ENCODE measurements at places on chromosomes 13 and 19.

DNA sequence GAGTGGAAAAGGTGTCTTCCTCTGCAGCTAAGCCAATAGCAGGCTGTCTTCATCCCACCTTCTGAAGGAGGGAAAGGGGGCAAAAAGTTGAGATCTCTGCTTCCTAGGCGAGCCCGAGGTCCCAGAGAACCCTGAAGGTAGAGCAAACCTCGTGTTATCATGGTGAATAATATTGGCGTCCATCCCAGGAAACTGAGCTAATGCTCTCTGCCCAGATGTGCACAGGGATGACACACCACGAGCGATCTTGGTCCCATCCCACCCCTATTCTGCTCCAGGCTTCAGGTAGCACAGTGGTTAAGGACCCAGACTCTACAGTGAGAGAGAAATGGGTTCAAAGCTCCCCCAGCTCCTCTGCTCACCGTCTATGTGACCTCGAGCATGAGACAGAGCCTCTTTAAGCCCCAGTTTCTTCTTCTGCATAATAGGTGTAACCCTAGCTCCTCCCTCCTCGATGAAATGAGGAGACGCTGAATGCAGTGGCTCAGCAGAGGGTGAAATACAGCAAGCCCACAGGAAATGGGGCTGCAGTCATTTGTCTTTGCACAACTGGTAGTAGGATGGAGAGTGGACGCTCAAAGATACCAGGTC, 9.9 kb upstream of the CEACAM20 start:
- no peak for DNase-seq

GRCh38 chr13:104592127-104592526, 1525.9 kb upstream of the SLC10A2 start:
- no peak for DNase-seq

DNA sequence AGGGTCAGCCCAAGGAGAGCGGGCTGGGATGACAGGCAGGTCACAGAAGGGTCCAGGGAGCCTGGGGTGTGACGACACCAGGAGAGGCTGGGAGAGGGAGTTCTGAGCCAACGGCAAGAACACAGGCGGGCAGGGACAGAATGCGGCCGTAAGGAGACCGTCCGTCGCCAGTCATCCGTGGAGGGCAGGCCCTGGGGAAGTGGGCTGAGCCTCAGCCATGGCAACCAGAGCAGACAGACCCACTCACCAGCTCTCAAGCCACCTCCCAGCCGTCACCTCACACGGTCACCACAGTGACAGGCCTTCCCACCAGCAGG, 3.7 kb upstream of the TMEM86B start:
- no peak for DNase-seq

GRCh38 chr19:38519168-38519567, 85.7 kb downstream of the RYR1 start:
- no peak for DNase-seq

GRCh38 chr19:9323557-9323918, 441 bp upstream of the ZNF559 start:
- no peak for DNase-seq

GRCh38 chr13:35789335-35790165, 313.1 kb upstream of the MAB21L1 start:
- DNase-seq: no peak

GRCh38 chr19:21593934-21594820, 88.8 kb downstream of the ZNF429 start:
- DNase-seq: no peak

GRCh38 chr13:49853535-49853934, 61.1 kb upstream of the KPNA3 start:
- no peak for DNase-seq

GRCh38 chr13:94176561-94176960, 302.9 kb downstream of the DCT start:
- DNase-seq: no peak

DNA sequence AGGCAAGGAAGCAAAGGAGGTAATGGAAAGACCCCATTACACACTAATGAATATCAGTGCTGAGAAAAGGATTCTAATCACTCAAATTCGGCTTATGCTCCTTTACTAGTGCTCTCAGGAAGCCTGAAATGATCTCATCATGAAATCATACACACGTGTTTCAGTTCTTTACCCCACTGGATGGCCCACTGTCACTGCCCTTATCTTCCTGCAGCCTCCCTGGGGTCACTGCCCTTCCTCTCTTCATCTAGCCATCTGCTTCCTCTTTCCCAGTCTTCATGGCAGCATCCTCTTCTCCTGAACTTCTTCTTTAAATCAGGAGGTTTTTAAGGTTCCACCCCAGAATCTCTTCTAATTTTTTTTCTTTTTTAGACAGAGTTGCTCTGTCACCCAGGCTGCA, 27.9 kb upstream of the EEF1AKMT1 start:
- DNase-seq: no peak

- no peak for DNase-seq
These were observed 114.3 kb downstream of the ESD start for GRCh38 chr13:46682707-46683106.

DNA sequence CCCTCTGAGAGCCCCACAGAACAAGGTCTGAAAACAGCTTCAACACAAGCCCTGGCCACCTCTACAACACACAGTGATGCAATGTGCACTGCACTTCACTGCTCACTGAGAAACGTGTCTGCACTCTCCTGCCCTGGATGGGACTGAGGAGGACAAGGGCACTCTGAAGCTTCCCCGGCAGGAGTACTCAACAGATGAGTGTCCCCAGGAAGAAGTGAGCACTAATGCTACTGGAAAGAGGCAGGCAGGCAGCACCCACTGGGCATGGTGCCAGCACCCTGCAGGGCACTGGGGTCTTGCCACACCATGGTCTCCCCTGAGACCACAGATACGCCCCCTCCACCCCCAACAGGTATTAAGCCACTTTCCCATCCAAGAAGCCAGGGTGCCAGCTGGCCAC, 17.7 kb upstream of the SLC35E1 start:
- no peak for DNase-seq

Data from smooth muscle cell of the brain vasculature (primary cell).